ENCODE measurements at places on chromosomes 5 and 9.

- H3K36me3 ChIP-seq, result no peaks in the 10 kb centered on the region
- H3K27ac ChIP-seq, result no peak overlapping the region
- DNase-seq, result no peak
- H3K4me3 ChIP-seq, result no peak overlapping the region
- no peaks in the 10 kb centered on the region for H3K4me1 ChIP-seq
These were observed 198.1 kb downstream of the ROR2 start for GRCh38 chr9:91751922-91752321.

- no peak for DNase-seq
- H3K4me3 ChIP-seq, result no peak overlapping the region
- H3K36me3 ChIP-seq, result peaks cover 4% of the 10 kb centered on the region
- peaks cover 15% of the 10 kb centered on the region for H3K4me1 ChIP-seq
- peaks cover 6% of the 10 kb centered on the region for H3K27me3 ChIP-seq
These were observed 13.8 kb downstream of the NCS1 start for GRCh38 chr9:130186051-130186450.

- no peaks in the 10 kb centered on the region for H3K27me3 ChIP-seq
- H3K4me1 ChIP-seq, result no peaks in the 10 kb centered on the region
- DNase-seq, result no peak
- peaks cover under 1% of the 10 kb centered on the region for H3K36me3 ChIP-seq
These were observed 5.4 kb upstream of the CCDC187 start for GRCh38 chr9:136309101-136309801.

- no peak overlapping the region for H3K27ac ChIP-seq
- H3K36me3 ChIP-seq, result peaks cover 5% of the 10 kb centered on the region
- H3K4me3 ChIP-seq, result no peak overlapping the region
- DNase-seq, result no peak
- peaks cover 24% of the 10 kb centered on the region for H3K4me1 ChIP-seq
These were observed 3.0 kb upstream of the MACROH2A1 start for GRCh38 chr5:135402031-135402430.

- H3K4me3 ChIP-seq, result no peak overlapping the region
- H3K4me1 ChIP-seq, result no peaks in the 10 kb centered on the region
These were observed 235.8 kb downstream of the ROR2 start for GRCh38 chr9:91714020-91714806.

DNA sequence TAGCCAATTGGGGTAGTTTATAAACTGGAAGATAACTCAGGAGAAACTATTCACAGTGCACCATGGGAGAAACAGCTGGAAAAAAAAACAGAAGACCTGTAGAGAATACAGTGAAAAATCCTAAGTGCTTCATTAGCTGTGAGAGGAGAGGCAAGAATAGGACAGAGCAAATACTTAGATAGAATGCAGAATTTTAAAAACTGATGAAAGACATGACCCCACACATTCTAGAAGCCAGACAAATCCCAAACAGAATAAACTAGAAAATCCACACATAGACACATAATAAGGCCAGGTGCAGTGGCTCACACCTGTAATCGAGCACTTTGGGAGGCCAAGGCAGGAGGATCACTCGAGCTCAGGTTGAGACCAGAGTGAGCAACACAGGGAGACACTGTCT lies 7.5 kb upstream of the FAM151B start:
- peaks cover 1% of the 10 kb centered on the region for H3K27me3 ChIP-seq
- no peak overlapping the region for H3K27ac ChIP-seq
- H3K36me3 ChIP-seq, result peaks cover 6% of the 10 kb centered on the region
- no peak for DNase-seq
- H3K4me3 ChIP-seq, result no peak overlapping the region
- H3K4me1 ChIP-seq, result no peaks in the 10 kb centered on the region

DNA sequence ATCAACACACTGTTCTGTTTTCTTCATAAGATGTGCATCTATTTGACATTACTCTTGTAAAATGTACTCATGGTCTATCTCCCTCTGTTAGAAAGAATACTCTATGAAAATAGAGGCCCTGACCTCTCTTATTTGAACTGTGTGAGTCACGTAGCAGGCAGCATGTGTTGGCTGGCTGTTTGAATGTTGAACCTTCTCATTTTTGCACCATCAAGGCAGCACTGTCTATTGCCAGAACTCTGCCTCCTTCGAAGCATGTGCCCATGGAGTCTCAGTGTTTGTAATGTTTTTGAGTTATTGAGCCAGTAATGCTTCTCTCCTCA lies 144.4 kb downstream of the ALDH1A1 start:
- H3K36me3 ChIP-seq, result no peaks in the 10 kb centered on the region
- no peak overlapping the region for H3K4me3 ChIP-seq
- no peaks in the 10 kb centered on the region for H3K4me1 ChIP-seq
- no peak for DNase-seq
- no peak overlapping the region for H3K27ac ChIP-seq

All from endothelial cell (in vitro differentiated cells).